ENCODE measurements at places on chromosomes 3 and 15.

- DNase-seq = no peak
Measured at GRCh38 chr15:58486062-58486461, 54.3 kb downstream of the LIPC start.

- no peak for DNase-seq
Measured at GRCh38 chr3:107630779-107631178, 108.0 kb downstream of the BBX start.

DNA sequence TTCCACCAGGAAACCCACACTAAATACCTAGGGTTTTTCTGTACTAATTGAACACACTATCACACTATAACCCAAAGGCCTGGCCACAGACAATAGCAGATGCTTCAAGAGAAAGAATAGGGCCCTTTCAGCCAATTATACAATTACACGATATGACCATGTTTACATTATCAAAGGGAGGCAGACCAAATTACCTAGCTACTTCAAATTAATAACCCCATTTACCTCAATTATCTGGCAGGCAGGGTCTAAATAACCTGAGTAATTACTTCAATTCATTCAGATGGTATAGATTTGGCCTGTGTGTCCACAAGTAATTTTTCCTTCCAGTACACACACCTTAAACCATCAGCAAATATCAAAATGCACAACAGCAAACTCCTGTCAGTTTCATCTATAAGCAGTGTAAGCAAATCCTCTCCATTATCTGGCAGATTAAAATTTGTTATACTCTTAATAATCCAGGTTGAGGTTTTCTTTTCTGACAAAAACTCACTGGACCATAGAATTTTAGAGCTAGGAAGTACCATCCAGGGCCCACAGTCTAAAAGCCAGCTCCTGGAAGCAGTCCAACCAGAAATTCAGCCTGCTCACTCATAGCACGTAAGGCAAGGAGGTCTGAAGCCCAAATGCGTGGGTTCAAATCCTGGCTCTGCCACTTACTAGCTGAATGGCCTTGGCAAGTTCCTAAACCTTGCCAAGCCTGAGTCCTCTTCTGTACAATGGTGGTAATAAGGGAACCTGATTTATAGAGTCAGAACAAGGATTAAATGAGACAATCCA is 51.8 kb downstream of the RFTN1 start:
- DNase-seq = no peak

DNA sequence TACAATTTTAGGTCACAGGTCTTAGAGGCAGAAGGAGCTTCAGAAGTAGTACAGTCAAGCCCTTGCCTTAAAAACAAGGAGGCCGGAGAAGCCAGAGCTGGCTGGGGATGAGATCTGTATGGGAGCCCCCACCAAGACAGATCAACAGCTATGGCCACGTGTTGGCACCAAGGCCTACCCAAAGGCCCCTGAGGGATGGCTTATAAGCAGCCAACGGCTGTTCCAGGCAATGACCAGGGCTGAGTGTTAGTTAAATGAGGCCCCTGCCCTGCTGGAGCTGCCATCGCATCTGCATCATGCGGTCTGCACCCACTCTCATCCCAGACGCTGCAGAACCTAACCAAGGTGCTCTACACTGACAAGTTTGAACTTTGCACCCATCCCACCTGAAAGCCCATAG is 43.3 kb downstream of the CCDC12 start:
- no peak for DNase-seq

GRCh38 chr15:96495386-96495785 is 164.9 kb downstream of the NR2F2 start:
- no peak for DNase-seq

DNA sequence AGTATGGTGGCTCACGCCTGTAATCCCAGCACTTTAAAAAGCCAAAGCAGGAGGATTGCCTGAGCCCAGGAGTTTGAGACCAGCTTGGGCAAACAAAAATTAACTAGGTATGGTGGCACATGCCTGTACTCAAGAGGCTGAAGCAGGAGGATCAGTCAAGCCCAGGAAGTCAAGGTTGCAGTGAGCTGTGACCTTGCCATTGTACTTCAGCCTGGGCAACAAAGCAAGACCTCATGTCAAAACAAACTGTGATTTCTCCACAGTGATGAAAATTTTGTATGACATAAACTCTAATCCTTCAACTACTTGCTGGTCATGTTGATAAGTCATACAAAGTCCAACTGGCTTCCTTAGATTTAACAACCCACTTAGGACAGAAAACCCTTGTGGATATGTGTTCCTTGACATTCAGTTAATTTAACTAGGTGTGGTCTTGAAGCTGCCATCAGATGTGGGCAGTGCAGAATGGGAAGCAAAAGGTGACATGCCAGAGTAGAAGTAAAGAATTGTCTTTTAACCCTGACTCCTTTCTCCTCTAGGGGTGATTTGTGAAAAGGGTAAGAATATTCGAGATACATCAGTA is 263.3 kb downstream of the PTPRG start:
- DNase-seq = no peak

- no peak for DNase-seq
Measured at GRCh38 chr3:63896332-63897030, 15.7 kb downstream of the SCAANT1 start.

DNA sequence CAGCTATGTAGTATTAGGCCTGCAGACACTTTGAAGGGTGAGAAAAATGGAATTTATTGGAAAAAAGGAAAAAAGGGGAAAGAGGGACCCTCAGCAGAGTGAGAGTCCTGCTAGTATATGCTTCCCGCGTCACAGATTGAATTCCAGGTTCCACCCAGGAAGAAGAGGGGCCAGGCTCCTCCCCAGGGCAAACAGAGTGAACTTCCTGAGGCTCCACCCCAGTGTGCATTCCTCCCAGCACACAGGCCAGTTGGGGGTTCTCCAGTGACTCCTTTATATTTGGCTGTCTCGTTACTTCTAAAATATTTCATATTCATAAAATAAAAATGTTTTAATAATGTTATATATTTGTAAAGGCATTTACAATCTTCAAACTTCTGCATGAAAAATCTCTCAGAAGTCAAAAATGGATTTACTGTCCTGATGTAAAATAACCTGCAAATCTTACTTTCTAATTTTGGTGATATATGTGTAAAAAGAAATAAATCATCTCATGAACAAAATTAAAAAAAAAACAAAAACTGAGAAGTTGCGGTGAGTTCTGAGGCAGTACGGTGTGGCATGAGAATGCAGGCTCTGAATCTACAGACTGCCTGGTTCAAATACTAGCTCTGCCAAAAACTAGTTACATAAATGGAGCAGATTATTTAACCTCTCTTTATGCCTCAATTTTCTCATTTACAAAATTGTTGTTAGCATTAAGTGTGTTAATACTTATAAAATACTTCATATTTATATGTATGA is 175.8 kb upstream of the P2RY1 start:
- no peak for DNase-seq

DNA sequence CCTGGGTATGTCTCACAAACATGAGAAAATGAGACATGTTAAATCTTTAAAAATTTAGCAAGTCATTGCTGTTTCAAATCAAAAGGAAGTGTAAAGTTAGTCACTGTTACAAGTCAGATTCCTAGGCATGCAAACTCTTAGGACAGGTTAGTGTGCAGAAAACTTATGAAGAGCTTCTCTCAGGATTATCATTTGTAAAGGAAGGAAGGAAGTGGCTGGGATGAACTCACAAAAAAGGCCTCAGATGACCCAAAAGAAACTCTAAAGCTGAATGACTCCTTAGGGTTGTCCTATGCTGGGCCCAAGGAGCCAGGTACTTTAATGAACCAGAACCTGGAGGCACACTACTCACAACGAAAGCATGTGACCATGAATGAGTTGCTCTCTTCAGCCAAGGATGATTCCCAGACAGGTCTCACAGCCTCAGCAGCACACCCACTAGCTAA is 25.0 kb downstream of the MSL2 start:
- no peak for DNase-seq

DNA sequence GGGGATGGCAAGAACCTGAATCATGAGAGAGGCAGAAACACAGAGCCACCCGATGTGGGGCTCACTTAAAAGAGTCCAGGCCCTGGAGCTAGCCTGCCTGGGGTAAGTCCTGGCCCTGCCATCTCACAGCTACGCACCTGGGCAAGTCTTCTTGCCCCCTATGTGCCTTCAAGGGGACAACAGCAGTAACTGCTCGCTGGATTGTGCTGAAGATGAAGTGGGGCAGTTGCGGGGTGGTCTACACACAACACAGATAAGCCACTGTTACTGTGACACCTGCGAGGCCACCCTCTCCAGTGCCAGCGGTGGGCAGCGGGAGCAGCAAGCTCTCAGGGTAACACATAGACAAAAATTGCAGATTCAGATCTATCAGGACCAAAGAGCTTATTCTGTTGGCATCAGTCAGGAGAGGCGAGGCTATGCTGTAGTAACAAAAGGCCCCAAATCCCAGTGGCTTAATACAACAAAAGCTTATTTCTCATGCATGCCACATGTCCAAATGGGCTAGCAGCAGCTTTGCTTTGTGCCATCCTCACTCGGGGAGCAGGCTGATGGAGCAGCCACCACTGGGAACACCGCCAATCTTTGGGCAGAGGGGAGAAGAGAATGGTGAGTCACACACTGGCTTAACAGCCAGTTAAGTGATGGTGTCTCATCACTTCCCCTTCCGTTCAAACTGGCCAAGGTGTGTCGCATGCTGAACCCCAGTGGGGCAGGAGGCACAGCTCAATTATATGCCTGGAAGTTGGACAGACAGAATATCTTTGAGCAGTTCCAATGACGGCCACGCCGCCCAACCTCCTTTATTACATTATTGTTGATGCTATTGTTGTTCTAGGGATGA is 78.3 kb downstream of the WNT7A start:
- peak; percentile 49 for DNase-seq

GRCh38 chr3:142586803-142587406 is 8.4 kb upstream of the ATR start:
- peak; percentile 30 for DNase-seq

GRCh38 chr3:196969134-196969659 is 564 bp upstream of the PIGZ start:
- DNase-seq = peak; percentile 68

DNA sequence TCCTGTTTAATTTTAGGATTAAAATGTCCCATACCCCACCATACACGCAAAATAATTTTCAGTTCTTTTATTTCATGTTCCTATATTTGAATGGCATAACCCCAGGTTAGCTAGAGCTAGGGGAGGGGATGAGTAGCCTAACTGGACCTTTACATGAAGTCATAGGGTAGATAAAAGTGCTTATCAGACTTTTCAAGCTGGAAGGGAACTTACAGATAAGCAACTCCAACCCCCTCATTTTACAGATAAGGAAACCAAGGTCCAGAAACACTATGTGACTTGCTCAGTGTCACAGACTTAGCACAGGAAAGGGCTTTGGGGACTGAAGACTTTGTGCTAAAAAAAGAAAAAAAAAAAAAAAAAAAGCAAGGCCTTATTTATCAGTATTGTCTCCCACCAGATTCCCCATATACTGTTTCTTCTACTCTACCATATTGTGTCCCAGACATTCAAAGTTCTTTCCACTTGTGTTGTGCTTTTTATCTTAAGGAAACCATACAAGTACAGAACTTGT is 10.6 kb upstream of the TNIK start:
- DNase-seq = no peak

GRCh38 chr15:100092034-100092433 is 249.7 kb downstream of the ADAMTS17 start:
- no peak for DNase-seq

GRCh38 chr15:59338414-59338813 is 34.3 kb downstream of the MYO1E start:
- no peak for DNase-seq

GRCh38 chr15:66285533-66286280 is 7.7 kb upstream of the DIS3L start:
- DNase-seq = no peak

GRCh38 chr3:169241630-169241990 is 421.9 kb downstream of the MECOM start:
- no peak for DNase-seq

DNA sequence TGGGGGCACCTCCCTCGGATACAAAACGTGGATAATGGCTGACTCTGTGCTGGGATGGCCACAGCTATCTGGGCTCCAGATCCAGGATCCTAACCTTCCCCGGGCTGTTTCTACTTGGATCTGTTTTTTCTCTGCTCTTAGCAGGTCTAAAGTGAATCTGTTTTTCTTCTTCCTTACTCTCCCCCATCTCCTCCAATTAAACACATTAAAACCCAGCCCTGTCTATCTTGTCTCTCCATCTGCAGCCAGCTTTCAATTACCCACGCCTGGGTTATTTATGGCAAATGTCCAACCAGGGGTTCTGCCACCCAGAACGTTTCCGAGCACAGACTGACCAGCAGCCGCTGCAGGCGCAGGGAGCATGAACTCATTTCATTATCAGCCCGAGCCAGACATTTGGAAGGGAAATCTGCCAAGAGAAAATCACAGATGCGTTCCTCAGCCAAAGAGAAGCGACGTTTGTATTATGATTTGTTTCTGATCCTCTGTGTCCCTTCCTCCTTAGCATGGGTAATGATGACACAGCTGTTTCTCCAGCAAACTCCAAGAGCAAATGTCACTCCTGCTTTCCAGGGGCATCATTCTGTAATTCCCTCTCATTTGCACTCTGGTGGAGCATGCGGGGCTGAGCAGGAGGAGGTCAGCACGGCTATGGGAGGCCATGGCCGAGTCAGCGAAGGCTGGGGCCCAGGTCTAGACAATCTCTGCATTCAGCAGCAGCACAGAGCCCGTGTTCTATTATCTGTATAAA is 42.0 kb downstream of the UMPS start:
- DNase-seq = no peak

GRCh38 chr3:23480329-23480714 is 277.2 kb downstream of the UBE2E2 start:
- no peak for DNase-seq

DNA sequence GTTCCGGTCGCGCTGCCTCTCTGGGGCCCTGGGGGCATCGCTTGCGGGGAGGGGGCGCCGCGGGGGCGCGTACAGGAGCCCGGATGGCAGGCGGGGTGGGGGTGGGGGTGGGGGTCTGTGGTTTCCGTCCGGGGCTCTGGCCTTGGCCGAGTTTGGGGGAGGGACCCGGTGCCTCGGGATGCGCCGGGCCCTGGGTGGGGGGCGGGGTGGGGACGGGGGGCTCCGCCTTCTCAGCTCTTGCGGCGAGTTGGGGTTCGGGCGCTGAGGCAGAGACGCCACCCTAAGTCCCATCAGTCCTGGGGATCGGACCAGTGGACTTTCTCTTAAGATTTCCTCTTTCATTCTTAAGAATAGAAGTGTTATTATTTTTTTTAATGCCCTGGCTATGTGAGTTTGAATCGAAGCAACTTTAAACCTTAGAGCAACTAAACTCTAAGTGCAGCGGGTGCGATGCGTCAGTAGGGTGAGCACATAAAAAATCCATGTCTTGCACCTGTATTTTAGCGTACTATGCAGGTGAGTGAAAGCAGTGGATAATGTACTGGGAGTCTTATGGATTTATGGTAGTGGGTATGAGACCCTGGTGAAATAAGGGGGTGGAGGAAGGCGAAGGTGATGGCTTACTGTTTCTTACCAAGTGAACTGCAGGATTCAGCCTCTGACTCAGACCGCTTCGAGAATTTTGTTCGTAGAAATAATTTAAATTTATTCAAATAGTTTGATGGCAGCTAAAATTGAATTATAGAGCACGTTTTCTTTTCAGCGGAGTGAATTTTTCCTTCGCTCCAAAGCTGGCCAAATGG is 762 bp downstream of the CTNNB1 start:
- peak; percentile 22 for DNase-seq

- no peak for DNase-seq
Measured at GRCh38 chr3:154132777-154133375, 11.7 kb downstream of the ARHGEF26 start.

GRCh38 chr15:90105521-90105920 is 3.3 kb upstream of the IDH2 start:
- no peak for DNase-seq

All from H54 (cell line).